Activated effector memory CD4-positive, alpha-beta T cell treated with Interleukin-2 at 50 U/mL for 16 hours (primary cell): ENCODE measurements at places on chromosomes 4 and X.
A peak's percentile ranks its signal among the peaks of the same experiment; 100 is the strongest.

GRCh38 chr4:20284990-20285389 lies 33.3 kb downstream of the SLIT2 start:
- no peak for DNase-seq

DNA sequence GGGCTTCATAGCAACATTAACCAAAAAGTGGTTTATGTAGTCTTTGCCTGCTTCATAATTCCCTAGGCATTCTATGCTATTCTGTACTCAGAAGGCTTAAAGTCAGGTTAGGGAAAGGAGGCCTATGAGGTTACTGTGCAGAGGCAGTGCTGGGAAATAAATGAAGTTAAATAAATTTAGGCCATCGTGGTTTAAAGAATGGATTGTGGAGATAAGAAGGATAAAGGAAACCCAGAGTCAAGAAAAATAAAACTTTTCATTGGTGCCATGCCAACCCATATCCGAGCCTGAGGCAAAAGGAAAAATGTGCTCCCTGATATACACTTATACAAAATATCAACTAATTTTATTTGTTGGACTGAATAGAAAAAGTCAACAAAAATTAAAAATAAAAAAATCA lies 70.2 kb downstream of the AR start:
- no peak for DNase-seq

GRCh38 chrX:120560405-120560841 lies 339 bp downstream of the CUL4B start:
- peak; percentile 26 for DNase-seq

GRCh38 chrX:11053351-11053750 lies 57.8 kb upstream of the HCCS start:
- no peak for DNase-seq

- DNase-seq: no peak
Observed at GRCh38 chr4:115126491-115126890, 13.1 kb upstream of the NDST4 start.

DNA sequence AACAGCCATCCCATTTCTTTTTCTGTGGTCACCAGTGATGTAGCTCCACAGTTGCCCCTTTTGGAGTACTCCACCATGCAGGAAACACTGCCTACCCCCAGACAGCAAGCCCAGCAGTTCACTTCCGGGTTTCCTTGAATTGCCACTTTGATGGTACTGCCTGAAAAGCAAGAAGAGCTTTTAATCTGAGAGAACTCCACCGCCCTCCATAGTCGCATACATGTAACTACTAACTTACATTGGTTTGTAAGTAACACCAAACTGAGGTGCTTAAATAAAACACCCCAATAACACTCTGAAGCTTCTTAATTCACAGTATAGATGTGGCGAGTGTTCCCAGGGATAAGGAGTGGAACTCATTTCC lies 53.6 kb upstream of the HPSE start:
- no peak for DNase-seq

GRCh38 chr4:154329268-154329868 lies 162.2 kb downstream of the DCHS2 start:
- no peak for DNase-seq

GRCh38 chr4:145252190-145252589 lies 71.8 kb upstream of the OTUD4 start:
- no peak for DNase-seq

- no peak for DNase-seq
Observed at GRCh38 chrX:13005661-13006473, 31.0 kb downstream of the TMSB4X start.

DNA sequence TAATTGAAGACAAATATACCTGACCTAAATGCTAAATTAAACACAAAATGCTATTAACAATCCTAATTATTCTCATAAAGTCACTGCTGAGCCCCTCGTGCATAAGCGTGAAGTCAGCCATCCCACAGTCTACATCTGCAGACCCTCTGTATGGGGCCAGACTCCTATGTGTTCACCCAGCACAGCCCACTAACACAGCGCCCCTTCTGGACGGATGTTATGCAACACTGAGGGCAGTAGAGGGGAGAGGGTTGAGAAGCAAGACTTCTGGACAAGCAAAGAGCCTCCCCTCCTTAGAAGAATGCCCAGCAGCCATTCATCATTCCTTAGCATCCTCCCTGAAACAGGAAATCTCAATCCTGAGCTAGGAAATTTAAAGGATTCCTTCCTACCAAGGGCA lies 7.9 kb downstream of the TRPC3 start:
- DNase-seq: no peak

GRCh38 chrX:47191331-47191730 lies 2.3 kb upstream of the UBA1 start:
- DNase-seq: peak; percentile 31

- no peak for DNase-seq
Observed at GRCh38 chr4:80081566-80081965, 8.5 kb upstream of the ANTXR2 start.

GRCh38 chrX:66015152-66015831 lies 24.6 kb downstream of the VSIG4 start:
- no peak for DNase-seq

- DNase-seq: no peak
Observed at GRCh38 chrX:42771506-42772335, 6.2 kb downstream of the PPP1R2C start.

GRCh38 chr4:74440356-74440755 lies 4.6 kb upstream of the AREG start:
- no peak for DNase-seq

DNA sequence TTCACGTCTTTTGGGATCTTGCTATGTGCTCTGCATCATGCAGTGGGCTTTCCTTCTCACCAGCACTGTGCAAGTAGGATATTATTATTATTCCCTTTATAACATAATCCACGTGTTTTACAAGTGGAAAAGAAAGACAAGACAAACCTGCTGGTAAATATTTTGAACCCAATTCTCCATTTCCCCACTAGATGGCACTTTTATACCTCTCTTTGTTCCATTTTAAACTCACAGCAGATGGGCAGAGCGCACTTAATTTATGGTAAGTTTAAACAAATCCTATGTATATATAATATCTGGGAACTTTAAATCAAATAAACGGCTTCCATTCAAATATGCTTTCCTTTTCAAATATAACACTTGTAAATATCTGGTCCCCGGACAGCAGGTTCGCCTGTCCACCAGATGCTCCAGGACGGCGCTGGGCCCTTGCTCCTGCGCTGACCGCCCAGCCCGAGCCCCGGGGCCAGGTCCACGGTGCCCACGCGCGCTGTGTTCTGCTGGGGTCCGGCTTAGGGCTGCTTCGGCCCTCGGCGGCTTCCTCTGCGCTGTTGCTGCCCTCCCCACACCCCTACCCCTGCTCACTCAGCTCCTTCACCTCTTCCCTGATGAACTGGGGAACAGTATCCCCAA lies 31.1 kb downstream of the F11 start:
- no peak for DNase-seq

GRCh38 chrX:68658530-68658929 lies 11.1 kb downstream of the STARD8 start:
- DNase-seq: no peak

DNA sequence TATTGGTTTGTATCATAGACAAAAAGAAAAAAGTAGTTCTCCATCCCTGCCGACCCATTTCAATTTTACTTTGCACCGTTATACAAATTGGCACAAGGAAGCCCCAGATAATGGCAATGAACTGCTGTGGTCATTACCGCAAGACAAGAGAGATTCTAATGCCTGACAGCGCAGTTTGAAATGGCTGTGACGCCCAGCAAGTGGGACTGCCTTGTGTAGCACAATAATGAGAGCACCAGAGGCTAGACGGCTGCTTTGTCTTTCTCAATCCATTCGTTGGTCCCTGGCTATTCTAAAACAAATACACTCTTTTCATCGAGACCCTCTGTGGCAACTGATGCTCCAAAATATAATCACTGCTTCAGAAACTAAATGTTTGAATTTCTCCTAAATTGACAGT lies 192.4 kb upstream of the NEIL3 start:
- DNase-seq: no peak

DNA sequence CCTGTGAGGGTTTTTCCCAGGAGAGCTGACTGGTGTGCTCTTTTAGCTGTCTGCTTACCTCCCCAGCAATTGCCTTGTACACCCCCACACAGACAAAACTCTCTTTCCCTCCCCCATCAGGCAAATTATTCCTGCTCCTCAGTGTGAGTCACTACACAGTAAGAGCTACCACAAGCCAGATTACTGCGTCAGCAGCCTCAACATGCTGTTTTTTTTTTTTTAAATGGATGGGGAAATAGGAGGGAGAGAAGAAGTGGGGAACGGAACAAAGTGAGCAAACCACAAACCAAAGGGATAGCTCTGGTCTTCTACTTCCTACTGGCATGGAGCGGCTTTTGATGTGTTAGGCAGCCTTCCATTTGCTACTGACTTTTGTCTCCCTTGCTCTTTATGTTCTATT lies 107.5 kb upstream of the ACSL4 start:
- no peak for DNase-seq

DNA sequence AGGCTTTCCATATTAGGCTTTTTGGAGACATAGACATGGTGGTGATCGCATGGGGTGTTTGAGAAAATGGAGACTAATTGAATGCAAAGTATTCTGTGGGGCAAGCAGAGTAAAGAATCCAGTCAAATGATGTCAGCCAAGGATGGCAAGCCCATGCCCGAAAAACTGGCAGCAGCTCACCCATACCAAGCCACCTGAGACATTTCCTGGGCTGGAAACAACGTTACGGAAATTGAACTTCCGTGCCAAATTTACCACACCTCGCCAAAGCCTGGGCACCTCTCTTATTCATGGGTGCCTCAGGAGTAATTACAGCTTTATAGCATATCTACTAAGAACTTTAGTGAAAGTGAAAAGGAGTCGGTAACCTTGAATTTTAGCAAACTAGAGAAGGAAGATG lies 166.4 kb downstream of the CBR4 start:
- DNase-seq: no peak

- DNase-seq: no peak
Observed at GRCh38 chr4:139316733-139317132, 14.5 kb upstream of the NDUFC1 start.

GRCh38 chrX:119015407-119016237 lies 41.2 kb downstream of the LONRF3 start:
- no peak for DNase-seq

DNA sequence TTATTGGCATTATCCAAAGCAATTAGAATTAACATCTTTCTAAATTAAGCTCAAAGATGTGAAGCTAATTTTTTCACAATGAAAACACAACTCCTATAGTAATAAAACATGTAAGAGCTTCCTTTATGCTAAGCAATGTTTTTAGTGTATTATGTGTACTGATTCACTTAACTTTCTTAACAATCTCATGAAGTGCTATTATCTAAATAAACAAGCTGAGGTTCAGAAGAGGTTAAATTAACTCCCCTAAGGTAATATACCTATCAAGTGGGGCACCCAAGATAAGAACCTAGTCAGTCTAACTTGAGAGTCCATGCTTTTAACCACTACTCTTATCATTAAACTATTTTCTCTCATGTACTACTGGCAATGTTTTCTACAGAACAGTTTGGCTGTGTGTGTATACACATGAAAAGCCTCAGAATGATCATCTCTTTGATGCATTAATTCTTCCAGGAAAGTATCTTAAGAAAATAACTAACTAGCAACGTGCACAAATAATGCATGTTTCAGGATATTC lies 13.6 kb downstream of the G3BP2 start:
- DNase-seq: no peak

GRCh38 chrX:103608306-103608963 lies 672 bp downstream of the TCEAL3 start:
- no peak for DNase-seq

GRCh38 chr4:53548662-53549061 lies 42.6 kb downstream of the LNX1 start:
- DNase-seq: no peak

DNA sequence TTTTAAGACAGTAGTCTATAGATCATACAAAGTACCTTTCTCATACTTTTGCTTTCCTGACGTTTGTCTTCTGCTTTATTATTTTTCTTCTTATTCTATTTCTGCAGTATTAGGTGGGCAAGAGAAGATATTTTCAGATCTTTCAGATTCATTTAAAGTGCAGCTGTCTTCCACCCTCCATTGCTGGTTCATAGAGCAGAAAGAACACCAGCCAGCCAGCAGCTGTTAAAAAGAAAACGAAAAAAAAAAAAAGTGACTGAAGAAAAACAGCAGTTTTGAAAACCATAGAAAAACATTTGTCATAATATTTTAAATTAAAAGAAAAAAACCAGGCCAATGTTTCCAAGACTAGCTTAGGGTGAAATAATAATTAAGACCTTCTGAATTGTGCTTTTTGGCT lies 42.9 kb downstream of the SMAD1 start:
- DNase-seq: no peak

DNA sequence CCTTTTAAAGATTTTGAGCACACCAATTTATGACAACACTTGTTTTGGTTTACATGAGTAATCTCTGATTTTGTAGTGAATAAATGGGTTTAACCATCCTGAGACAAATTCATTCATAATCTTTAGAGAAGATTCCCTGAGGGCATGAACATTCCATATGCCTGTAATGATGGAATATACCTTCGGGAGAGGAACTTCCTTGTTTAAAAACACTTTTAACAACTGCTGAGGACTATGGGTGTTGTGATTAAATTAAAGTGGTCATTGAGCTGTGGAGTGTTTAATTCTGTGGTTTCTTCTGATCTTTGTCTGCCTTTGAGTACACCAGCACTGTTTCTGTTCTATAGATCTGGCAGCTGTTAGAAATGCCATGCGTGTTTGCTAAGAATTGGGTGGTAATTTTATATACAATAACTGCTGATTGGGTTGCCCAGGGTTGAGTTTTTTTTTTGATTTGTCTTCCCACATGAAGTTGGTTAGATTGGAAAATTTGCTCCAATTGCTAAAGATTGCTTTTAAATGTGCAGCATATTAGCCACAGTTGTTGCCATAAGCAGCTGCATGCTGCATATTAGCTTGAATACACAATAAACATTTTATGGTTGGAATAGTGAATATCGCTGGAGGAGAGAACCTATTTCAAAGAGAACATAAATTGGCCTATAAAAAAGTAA lies 86.8 kb downstream of the DCLK2 start:
- DNase-seq: no peak

DNA sequence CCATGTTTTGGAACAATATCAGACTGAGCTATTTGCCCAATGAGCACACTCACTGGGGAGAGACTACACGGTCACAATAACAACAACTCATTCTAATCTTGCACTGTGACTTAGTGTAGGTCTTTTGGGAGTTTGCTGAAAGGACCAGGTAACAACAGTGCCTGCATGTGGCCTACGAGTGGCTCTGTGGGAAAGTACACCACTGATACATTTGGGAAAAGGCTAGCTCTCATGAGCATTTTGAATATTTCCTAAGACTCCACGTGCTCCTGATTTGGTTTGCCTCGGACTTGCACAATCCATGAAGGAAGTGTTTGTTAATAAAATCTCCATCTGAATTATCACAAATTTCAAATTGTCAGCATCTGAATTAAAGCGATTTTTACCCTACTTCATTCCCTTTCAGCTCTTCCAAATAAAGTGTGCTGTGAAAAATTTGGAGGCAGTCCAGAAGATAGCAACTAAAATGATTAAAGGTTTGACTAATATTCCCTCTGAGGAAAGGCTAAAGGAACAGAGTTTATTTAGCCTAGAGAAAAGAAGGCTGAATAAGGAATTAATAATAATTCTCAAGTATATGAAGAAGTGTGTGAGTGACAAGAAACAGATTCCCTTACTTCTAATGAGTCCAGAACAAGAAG lies 406.4 kb downstream of the PPARGC1A start:
- no peak for DNase-seq
